ENCODE measurements at places on chromosomes 4 and X.

- no peak for DNase-seq
Observed at GRCh38 chr4:14850455-14851097, 151.7 kb upstream of the CPEB2 start.

GRCh38 chr4:87502580-87503238 is 26.5 kb downstream of the SPARCL1 start:
- DNase-seq, result no peak

- DNase-seq, result no peak
Observed at GRCh38 chrX:83508006-83508405, at the start of gene POU3F4. Gene POU3F4, plus strand, starts transcription at chrX:83508290. Its CDS starts 35 bp downstream, at chrX:83508325.

- no peak for DNase-seq
Observed at GRCh38 chrX:84156821-84157220, 31.2 kb downstream of the RPS6KA6 start.

GRCh38 chr4:54109241-54110018 is 9.5 kb downstream of the GSX2 start:
- no peak for DNase-seq

- DNase-seq, result no peak
Observed at GRCh38 chr4:98516042-98516440, 142.4 kb downstream of the TSPAN5 start.

DNA sequence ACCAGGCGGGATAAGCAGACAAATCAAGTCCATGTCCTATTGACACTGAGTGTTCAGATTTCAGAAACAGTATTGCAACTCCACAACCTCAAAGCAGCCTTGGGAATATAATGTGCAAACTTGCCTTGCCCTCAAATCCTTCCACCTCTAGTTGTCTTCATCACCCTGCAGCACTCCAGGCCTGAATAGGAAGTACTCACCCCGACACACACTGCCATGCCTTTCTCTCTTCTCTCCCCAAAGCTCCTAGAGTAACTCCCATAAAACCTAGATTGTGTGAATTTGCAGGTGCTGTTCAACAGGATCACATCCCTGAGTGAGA is 19.6 kb downstream of the ACSL1 start:
- no peak for DNase-seq

- DNase-seq, result no peak
Observed at GRCh38 chr4:180993244-180993836, 1249.9 kb upstream of the TENM3 start.

DNA sequence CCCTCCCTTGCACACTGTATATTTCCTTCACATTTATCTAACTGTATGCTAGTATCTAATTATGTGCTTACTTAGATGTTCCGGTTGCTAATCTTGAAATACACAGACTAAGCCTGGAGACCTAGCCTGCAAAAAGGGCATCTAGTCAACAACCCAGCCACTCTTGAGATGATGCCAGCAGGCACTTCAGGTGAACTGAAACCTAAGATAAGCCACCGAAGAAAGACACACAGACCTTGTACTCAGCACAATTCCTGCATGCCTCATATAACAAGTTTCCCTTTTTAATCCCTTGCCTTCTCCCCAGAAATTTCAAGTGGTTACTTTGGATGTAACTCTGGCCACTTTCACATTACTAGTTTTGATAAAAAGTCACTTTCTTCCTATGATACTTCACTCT is 2506.6 kb downstream of the ARAP2 start:
- DNase-seq, result no peak

- no peak for DNase-seq
Observed at GRCh38 chr4:145503486-145504072, 21.9 kb downstream of the SMAD1 start.

- no peak for DNase-seq
Observed at GRCh38 chr4:141427726-141428296, 207.1 kb downstream of the ZNF330 start.

DNA sequence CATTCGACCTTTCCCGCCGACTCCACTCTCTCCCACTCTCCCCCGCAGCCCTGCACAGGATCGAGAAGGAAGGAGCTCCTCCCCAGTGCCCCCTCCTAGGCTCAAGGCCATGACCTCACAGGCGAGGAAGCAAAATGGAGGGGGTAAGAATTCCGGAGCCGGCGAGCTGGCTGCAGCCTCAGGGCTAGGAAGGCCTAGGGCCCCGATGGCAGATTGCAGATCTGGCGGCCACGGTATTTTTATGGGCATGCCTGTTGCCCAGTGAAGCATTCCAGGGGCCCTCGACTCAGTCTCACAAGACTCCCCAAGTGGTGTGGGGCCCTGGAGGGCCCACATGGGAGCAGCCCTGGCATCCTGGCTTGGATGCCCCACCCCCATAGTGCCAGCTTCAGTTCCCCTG is 942 bp upstream of the L1CAM start:
- no peak for DNase-seq

GRCh38 chrX:150627957-150628356 is 59.5 kb downstream of the MTM1 start:
- DNase-seq, result no peak

DNA sequence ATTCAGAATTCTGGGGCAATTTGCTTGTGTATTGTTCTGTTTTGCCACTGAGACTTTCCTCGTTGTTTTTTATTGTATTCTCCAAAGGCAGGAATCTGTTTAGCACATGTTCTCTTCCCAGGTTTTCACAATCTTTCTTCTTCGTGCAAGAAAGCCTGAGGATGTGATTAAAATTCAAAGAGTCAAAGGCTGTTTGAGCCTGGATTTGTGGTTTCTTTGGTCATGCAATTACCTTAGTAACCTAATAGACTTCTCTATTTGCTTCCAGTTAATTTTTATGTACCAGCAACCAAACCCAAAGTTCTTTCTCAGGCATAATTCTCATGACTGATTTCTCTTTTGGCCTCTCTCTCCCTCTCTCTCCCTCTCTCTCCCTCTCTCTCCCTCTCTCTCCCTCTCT is 1420.1 kb upstream of the TENM3 start:
- DNase-seq, result no peak

DNA sequence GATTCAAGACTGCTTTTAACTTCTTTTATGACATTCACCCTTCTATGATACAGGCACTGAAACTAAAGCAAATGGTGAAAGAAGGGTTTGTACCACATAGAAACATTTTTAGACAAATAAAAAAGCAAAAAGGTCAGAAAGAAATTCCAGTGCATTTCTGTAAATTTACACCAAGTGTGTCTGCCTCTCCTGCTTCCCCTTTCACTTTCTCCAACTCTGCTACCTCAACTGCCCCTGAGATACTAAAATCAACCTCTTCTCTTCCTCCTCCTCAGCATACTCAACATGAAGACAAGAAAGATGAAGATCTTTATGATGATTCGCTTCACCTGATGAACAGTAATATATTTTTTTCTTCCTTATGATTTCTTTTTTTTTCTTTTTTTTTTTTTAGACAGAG is 187.9 kb downstream of the LRBA start:
- DNase-seq, result no peak

- DNase-seq, result no peak
Observed at GRCh38 chr4:5079581-5079980, 28.3 kb downstream of the STK32B start.

GRCh38 chrX:150406596-150406995 is 43.5 kb downstream of the MAMLD1 start:
- DNase-seq, result no peak

GRCh38 chr4:9875516-9875915 is 94.1 kb downstream of the DRD5 start:
- DNase-seq, result no peak

DNA sequence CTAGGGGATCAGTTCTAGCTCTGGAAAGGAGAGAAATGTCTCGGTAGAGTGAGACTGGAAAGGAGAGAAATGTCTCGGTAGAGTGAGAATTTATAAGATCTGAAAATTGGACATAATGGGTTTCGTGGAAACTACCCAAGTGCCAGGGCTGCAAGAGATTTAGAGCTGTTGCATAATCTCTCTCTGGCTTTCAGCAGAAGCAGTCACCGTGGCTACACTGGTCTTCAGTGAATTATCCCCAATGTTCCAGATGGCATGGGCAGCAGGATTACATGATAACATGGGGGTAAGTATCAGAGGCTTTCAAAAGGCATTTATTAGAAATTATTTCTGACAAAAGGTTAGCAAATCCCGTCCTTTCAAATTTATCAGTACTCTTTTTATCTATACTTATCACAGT is 435.5 kb downstream of the NKX6-1 start:
- no peak for DNase-seq

- DNase-seq, result no peak
Observed at GRCh38 chrX:68719904-68720614, 72.6 kb downstream of the STARD8 start.

DNA sequence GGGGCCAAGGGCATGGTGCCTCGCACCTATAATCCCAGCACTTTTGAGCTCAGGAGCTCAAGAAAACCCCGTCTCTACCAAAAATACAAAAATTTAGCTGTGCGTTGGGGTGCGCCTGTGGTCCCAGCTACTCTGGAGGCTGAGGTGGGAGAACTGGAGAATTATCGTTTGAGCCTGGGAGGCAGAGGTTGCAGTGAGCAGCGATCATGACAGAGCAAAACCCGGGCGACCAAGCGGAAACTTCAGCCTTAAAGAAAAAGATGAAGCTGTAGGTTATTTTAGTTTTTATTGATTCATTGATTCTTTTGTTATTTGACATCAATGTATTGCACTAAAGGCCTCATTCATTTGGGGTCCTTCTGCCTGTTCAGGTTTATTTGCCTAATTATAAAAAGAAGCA is 5.4 kb downstream of the TMPRSS11F start:
- no peak for DNase-seq

GRCh38 chr4:30720661-30721184 is 554 bp downstream of the PCDH7 start:
- DNase-seq, result no peak

Data from hematopoietic multipotent progenitor cell treated with erythropoietin and hydrocortisone succinate and interleukin-3 and kit ligand, for 15 days (in vitro differentiated cells).